ENCODE measurements at places on chromosomes 1 and 21.
A peak's percentile ranks its signal among the peaks of the same experiment; 100 is the strongest.

DNA sequence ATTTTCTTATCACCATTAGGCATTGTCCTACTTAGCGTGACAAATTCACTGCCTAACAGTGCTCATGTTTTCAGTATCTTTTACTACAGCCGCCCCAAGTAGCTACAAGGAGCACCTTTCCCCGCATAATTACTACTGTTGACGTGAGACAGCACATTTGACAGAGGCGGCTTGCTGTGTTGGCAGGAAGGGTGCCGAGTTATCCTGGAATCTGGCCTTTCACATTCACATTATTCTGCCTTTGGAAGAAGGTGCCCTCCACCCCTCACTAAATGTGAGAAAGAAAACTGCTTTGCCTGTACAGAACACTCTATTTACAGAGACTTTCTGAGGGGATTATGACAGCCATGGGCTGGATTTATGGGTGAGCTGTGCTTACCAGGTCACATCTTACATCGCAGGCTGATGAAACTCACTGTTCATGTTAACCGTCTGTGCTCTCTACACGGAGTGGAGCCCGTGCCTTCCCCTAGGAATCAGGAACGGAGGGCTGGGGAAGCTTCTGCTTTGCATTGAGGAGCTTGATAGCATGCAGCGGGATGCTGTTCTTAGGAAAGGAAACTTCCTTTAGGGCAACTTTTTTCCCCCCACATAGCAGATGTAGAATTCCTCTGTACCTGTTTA, 148.0 kb upstream of the ZRANB2 start:
- DNase-seq: no peak

DNA sequence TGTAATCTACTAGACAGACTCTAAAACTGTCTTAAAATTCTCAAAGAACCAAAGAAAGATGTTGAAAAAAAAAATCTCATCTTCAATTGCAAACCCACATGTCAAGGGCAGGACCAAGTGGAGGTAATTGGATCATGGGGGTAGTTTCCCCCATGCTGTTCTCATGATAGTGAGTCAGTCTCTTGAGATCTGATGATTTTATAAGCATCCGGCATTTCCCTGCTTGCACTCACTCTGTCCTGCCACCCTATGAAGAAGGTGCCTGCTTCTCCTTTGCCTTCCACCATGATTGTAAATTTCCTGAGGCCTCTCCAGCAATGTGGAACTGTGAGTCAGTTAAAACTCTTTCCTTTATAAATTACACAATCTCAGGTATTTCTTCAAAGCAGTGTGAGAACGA, 257.0 kb downstream of the HHIPL2 start:
- DNase-seq: no peak

DNA sequence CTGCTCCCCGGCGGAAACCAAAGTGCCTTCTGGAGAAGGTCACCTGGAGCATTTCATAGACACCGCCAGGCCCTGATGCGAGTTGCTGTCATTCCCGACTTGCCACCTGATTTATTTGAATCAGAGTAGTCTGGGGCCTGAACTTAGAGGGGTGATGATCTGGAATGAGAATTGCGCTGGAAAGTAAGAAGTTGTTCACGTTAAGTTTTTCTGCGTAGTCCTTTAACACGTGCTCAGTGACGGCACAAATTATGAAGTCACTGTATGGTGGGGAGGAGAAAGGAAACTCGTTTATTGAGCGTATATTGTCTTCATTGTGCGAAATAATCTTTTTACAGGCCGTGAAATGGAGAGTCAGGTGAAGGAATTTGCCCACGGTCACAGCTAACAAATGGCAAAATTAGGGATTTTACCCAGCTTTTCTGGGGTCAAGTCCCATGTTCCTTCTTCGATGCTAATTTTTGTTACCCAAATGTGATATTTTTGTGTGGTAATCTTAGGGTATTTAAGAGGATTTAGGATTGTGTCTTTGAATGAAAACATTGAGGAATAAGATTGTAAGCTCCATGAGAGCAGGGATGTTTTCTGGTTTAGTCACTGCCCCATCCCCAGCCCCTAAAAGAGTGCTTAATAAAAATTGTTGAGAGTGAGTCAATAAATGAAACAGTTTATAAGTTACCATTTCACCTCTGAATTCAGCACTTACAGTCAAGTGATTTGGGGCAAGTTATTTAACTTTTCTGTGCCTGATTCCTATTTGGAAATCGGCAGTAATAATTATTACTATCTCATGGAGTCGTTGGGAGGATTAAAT, 46.4 kb upstream of the NBL1 start:
- DNase-seq: peak; percentile 35

GRCh38 chr1:93200714-93201113, 20.2 kb downstream of the CCDC18 start:
- no peak for DNase-seq

GRCh38 chr21:34938089-34938764, 110.9 kb downstream of the RUNX1 start:
- peak; percentile 55 for DNase-seq

DNA sequence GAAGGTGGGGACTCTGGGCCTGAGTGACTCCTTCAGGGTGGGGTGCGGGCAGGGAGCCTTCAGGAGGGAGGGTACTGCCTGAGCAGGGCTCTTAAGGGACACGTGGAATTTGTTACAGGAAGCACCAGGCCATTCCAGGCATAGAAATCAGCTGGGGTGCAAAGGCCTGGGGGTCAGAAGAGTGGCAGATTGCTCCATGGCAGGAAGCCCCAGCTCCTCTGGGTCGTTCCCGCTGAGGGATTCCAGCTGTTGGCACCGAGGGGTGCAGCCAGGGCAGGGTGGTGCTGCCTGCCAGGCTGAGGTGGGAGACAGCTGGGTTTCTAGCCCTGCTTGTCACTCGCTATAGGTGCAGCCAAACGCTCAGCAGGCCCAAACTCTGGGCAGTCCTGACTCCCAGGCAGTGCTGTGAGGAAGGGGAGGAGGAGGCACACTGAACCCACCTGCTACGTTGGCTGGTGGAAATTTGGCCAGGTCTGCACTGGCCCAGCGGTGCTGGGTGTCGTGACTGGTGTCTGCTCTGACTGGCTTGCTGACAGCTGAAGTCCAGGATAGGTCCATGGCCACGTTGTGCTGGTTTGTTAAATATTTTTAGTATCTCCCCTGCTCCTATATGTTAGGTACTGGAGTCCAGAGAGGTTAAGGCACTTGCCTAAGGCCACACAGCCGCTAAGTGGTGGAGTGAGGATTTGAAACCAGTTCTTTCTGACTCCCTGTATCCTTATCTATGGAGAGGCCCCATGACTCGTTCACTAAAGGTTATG, 19.3 kb downstream of the TNFRSF1B start:
- no peak for DNase-seq

GRCh38 chr1:61425040-61425439, 299.9 kb downstream of the TM2D1 start:
- DNase-seq: no peak

DNA sequence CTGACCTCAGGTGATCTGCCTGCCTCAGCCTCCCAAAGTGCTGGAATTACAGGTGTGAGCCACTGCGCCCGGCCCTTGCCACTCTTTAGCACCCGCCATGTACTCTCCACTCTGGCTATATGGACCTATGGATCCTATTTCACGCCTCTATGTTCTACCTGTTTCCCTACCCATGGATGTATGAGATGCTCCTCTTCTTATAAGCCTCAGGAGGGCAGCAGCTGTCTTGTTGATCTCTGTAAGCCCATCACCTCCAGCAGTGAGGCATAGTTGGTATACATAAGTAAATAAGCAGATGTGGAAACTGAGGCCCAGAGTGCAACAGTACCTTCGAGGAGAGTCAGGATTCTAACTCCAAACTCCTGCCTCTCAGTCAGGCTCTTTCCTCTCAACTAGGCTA, 24.7 kb upstream of the ARTN start:
- DNase-seq: peak; percentile 52

DNA sequence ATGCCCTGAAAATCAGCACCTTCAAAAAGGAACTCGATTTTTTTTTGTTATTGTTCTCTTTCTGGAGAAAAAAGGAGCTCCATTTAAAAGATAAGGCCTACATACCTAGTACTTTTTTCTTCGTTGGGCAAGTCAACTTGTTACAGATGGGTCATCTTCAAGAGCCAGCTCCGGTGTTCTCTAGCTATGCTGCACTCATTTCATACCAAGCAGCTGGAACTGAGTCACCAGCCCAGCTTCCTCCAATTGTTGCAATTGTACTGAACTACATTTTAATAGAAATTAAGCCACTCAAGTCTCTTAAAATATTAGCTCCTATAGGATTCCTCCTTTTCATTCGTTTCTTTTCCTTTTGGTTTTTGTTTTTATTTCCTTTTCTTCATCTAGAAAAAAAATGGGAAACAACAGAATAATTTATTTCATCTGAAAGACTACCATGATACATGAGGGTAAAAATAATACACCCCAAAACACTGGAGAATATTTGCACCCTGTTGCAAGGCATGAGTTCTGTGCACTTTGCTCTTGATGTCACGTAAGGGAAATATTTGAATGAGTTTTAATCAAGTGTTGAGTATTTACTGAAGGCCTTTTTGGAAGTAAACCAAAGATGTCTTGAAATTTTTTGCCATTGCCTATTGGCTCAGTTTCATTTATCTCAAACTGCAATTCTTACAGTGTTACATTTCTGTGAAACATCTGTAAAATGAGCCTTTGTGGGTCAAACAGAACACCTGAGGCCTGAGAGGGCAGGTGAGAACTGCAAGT, 60.5 kb downstream of the CLIC4 start:
- DNase-seq: peak; percentile 85

DNA sequence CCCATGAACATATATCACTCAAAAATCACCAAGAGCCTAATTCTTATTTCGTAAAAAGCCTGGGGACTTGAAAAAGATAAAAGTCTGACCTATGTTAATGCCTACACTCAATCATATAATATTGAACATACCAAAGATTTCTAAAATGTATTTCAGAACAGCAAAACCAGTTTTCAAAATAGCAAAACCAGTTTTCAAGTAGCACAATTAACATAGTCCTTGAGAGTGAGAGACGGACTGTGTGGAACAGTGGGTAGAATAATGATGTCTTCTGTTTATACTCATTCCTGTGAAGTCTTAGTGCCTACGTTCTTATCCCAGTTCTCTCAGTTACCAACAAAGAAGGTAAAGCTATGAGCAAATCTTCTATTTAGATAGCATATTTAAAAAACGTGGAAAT, 22.3 kb upstream of the RGS2 start:
- DNase-seq: no peak

DNA sequence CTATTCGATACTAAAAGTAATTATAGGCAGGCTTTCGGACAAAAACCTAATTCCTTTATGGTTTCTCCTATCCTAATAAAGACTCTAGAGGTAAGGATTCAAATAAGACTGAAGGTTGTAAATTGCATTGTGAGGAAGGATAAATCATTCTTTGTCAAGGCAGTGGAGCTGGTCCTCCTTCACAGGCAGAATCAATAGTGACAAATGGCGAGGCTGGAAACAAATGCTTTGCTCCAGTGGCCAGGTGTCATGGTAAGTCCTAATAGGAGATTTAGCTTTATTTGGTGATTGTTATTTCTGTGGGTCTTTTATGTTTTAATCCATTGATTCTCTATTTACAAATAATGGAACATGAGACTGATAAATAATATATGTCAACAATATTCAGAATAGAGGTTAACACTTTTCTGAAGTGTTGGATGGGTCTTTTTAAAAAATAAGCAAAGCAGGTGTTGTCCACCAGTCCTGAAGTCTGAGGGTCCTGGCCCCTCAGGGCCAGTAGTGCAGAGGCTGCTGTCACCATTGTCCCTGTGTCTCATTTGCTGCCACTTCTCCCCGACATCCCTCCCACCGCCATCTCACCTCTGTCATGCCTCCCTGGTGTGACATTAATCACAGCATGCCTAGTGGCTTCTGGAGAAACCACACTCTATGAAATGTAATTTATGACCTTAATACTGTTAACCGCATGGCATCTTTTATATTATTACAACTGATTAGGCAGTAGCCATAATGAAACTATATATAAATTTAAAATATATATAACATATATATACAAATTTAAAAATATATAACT, 120.9 kb upstream of the MAGI3 start:
- DNase-seq: no peak

DNA sequence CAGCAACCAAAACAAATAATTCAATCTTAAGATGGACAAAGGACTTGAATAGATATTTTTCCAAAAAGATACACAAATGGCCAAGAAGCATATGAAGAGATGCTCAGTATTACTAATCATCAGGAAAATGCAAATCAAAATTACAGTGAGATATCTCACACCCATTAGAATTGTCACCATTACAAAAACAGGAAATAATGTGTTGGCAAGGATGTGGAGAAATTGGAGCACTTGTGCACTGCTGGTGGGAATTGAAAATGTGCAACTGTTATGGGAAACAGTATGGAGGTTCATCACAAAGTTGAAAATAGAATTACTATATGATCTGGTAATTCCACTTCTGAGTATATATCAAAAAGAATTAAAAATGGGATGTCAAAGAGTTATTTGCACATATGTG, 83.2 kb downstream of the SH3GLB1 start:
- DNase-seq: no peak

- DNase-seq: no peak
Measured at GRCh38 chr1:170863621-170864020, 71.7 kb upstream of the MROH9 start.

DNA sequence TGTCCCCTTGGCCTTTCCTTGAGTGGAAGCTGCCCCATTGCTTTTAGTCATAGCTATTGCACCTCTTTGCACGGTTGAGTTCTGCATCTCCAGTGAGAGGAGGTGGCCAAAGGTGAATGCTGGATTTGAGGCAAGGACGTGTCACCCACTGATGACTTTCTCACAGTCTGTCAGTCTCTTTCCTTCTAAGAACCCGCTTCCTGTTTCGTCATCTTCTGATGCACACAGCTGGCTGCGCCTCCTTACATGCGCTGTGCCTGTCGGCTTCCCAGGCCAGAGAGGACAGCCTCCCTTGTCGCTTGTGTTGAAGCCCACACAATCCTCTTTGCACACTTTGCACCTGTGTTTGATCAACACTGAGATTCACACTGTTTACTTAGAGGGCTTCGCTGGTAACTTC, 41.8 kb upstream of the PWP2 start:
- peak; percentile 17 for DNase-seq

- DNase-seq: peak; percentile 33
Measured at GRCh38 chr1:20981915-20982314, 194.8 kb downstream of the EIF4G3 start.

- DNase-seq: no peak
Measured at GRCh38 chr1:20823845-20824244, 36.7 kb upstream of the HP1BP3 start.

- DNase-seq: no peak
Measured at GRCh38 chr21:26470351-26471098, 102.6 kb downstream of the CYYR1 start.

- DNase-seq: no peak
Measured at GRCh38 chr1:103911450-103911849, 161.8 kb downstream of the AMY1C start.

Data from bronchial epithelial cell (primary cell).